ENCODE measurements at places on chromosomes 6 and 20.

- H3K36me3 ChIP-seq = no peaks in the 10 kb centered on the region
- peak; percentile 29 for DNase-seq
- H3K4me1 ChIP-seq = peaks cover 41% of the 10 kb centered on the region
- no peaks in the 10 kb centered on the region for H3K27me3 ChIP-seq
- H3K27ac ChIP-seq = no peak overlapping the region
These were observed 58.9 kb downstream of the ERMARD start for GRCh38 chr6:169810066-169810989.

DNA sequence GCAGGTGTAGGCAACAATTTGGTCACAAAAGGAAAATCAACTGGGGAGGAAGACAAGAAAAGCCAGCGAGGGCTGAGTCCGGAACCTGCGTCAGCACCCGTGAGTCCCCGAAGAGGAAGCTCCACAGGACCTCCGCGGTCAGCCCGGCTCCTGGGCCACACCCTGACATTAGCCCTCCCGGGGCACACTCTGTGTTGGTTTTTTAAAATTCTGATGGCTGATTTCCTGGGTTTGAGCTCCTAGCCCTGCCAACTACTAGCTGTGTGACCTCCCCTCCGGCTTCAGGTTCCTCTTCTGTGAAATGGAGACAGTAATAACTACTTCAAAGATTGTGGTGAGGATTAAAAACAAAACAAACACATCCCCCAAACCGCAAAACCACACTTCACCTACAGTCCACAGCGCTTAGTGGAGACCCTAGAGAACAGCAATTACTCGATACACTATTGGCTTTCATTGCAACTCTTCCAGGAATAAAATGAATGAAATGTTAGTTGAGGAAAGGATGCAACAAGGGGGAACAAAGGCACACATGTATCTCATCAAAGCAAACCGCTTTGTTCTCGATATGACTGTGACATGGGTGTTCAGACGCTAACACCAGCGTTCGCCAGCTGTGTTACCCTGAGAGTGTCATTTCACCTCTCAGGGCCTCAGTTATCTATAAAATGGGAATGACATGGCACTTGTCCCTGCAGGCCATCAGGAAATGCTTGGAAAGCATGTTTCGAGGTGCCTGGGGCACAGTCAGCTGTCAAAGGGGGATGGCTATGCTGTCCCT is 985 bp downstream of the ZBP1 start:
- H3K4me3 ChIP-seq = peak overlapping the region; percentile 71
- no peaks in the 10 kb centered on the region for H3K27me3 ChIP-seq
- peak overlapping the region; percentile 78 for H3K27ac ChIP-seq
- H3K4me1 ChIP-seq = peaks cover 80% of the 10 kb centered on the region
- DNase-seq = peak; percentile 86
- peaks cover 17% of the 10 kb centered on the region for H3K36me3 ChIP-seq

GRCh38 chr20:2658414-2659354 is 5.3 kb downstream of the IDH3B start:
- H3K4me3 ChIP-seq = no peak overlapping the region
- H3K4me1 ChIP-seq = peaks cover 32% of the 10 kb centered on the region
- no peak overlapping the region for H3K27ac ChIP-seq

GRCh38 chr6:30202366-30202765 is 10.8 kb downstream of the TRIM26 start:
- peaks cover 68% of the 10 kb centered on the region for H3K36me3 ChIP-seq
- no peak for DNase-seq
- H3K27ac ChIP-seq = no peak overlapping the region

DNA sequence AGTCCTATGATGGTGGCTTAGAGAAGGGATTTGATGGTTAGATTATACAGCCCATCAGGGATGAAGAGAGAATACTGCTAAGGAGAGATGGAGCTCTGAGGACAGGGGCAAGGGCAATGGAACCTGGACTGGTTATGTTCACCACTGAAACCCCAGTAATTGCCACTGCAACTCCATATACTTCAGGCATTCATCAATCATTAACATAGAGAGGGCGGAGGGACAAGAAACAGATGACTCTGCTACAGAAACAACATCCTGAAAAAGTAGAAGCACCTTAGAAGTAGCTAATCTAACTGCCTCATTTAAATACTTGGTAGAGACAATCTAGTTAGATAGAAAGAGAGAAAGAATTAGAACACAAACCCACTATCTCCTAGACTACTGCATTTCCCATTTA is 89.8 kb downstream of the MDN1 start:
- H3K4me3 ChIP-seq = no peak overlapping the region
- no peaks in the 10 kb centered on the region for H3K27me3 ChIP-seq
- no peak for DNase-seq
- no peaks in the 10 kb centered on the region for H3K4me1 ChIP-seq

DNA sequence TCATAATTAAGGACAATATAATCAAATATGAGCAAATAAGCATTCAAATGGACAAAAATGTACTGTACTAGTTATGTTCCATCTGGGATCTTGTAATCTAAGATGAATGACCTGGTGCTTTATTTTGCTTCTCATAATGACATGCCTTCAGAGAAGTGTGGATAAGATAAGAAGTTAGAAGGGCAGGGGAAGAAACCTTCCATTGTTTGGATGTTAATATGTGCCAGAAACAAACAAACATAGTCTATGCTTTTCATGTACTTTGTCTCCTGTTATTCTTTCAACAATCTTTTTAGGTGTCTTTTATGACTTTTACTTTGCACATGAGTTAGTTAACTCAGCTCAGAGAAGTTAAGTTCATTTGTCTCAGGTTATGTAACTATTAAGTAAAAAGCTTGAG is 511.5 kb upstream of the SOX4 start:
- H3K27me3 ChIP-seq = no peaks in the 10 kb centered on the region
- H3K36me3 ChIP-seq = no peaks in the 10 kb centered on the region
- H3K27ac ChIP-seq = no peak overlapping the region
- no peaks in the 10 kb centered on the region for H3K4me1 ChIP-seq
- no peak for DNase-seq

DNA sequence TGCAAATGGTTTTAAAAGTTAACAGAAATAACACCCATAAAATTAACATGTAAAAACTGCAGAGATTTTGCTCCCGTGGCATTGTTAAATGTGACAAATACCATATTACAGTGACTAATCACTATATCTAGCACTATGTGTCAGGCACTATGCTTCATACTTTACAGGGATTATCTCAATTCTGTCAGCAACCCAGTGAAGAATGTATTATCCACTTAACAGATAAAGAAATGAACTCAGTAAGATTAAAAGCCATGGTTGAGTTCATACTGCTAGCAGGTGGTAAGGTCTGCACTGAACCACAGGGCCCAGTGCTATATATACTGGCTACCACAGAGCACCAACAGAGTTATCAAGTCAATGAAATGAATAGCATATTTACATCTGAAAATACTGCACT is 65.4 kb downstream of the RWDD2A start:
- no peak overlapping the region for H3K27ac ChIP-seq
- DNase-seq = no peak
- H3K4me3 ChIP-seq = no peak overlapping the region
- H3K27me3 ChIP-seq = no peaks in the 10 kb centered on the region
- no peaks in the 10 kb centered on the region for H3K4me1 ChIP-seq

GRCh38 chr20:45456632-45457031 is 12.9 kb upstream of the WFDC2 start:
- no peak overlapping the region for H3K4me3 ChIP-seq
- DNase-seq = no peak
- H3K27me3 ChIP-seq = no peaks in the 10 kb centered on the region
- H3K27ac ChIP-seq = no peak overlapping the region
- no peaks in the 10 kb centered on the region for H3K4me1 ChIP-seq
- H3K36me3 ChIP-seq = no peaks in the 10 kb centered on the region

DNA sequence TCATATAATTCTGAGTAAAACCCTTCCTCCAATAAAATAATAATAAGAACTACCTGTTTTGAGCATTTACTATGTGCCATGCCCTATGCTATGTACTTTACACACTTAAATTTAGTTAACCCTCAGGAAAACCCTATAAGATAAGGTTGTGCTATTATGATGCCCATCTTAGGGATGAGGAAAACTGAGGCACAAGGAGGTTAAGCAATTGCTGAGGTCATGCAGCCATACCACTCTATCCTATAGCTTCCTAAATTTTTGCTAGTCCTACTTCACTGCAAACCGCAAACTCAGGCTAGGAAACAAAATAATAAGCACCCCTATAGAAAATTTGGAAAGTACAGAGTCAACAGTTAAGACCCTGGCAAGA is 38.9 kb upstream of the GFOD1 start:
- H3K36me3 ChIP-seq = no peaks in the 10 kb centered on the region
- no peak overlapping the region for H3K4me3 ChIP-seq
- DNase-seq = no peak
- no peaks in the 10 kb centered on the region for H3K27me3 ChIP-seq
- peaks cover 11% of the 10 kb centered on the region for H3K4me1 ChIP-seq

DNA sequence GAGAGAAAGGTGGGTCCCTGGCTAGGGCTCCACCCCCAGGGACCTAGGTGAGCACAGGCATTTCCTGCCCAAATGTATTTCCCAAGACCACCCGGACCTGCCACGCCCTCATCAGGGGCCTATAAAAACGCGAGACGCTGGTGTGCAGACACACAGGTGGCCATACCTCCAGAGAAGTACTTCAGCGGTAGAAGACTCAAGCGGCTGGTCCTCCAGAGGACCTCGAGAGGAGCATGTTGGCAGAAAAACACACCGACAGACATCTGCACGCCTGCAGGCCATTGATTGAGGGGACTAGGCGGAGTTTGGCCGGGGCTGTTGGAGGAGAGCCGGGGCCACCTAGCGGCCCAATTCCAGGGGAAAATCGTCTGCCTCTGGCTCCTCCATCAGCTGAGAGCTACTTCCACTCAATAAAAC is 695.8 kb upstream of the MMS22L start:
- no peak for DNase-seq
- no peaks in the 10 kb centered on the region for H3K4me1 ChIP-seq
- no peaks in the 10 kb centered on the region for H3K36me3 ChIP-seq
- no peak overlapping the region for H3K4me3 ChIP-seq
- H3K27me3 ChIP-seq = no peaks in the 10 kb centered on the region
- no peak overlapping the region for H3K27ac ChIP-seq

DNA sequence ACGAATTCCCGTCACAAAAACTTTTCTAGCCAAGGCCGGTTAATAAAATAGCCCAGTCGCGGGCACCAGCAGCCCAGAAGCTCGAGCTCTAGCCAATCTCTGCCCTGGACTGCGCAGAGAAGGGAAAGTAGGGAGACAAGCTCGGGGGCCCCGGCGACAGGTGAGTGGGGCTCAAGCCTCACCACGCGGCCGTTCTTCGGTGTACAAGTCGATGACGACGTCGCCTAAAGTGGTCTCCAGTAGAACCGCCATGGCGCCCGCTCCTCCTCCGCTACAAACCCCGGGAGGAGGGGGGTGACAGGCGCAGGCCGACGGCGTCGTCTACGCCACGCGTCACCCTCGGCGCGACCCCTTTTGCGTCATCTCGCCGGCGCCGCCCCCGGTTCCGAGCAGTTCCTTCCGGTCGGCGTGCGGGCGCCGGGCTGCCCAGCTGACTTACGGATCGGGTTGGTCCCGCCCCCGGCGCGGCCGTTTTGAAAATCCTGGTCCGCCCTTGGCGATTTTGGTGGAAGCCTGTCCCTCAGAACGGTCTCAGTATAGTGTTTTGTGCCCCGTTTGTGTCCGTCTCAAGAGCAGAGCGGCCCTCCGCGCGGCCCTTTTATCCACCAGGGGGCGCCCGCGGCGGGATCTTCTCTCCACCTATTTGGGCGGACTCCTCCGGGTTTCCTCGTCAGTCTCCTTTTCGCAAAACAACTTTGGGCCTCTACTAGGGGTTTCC is at the start of gene PPIL4:
Gene PPIL4, minus strand, starts transcription at position 290 of the 718 bp plus-strand sequence. Its CDS starts 38 bp downstream, at position 252.
- peak within 1 kb of the TSS; percentile 98 for H3K27ac ChIP-seq
- no peaks in the 10 kb centered on the region for H3K27me3 ChIP-seq
- H3K4me3 ChIP-seq = peak within 1 kb of the TSS; percentile 69
- DNase-seq = peak; percentile 94
- H3K36me3 ChIP-seq = peaks cover 10% of the 10 kb centered on the region

DNA sequence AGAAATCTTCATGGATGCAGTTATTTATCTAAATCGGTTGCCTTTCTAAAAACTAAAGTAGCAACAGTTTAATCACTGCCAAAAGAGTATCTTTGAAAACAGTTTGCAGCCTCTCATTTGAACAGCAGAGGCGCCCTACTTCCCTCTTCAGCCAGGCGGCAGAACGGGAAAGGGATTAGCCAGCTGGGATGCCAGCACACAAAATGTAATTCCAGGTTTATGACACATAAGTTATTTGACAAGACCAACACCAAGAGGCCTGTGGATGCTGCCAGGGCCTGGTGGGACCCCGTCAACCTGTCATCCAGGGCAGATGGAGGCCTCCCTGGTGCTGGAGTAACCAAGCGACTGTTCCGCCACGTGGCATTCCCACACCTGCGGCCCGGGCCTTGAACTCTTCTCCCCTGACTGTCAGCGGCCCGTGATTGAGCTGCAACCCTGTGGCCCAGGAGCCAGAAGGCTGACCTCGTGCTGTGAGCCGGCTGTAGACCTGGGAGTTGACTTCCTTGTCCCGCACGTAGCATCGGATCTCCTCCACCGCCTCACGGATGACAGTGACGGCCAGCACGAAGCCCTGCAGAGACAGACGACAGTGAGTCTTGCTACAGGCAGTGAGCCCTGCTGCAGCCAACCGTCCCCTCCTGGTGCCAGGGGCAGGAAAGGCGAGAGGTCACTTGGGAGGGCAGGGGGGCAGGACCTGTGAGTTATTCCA is 55.5 kb downstream of the ATP9A start:
- H3K4me3 ChIP-seq = no peak overlapping the region
- no peak overlapping the region for H3K27ac ChIP-seq
- H3K4me1 ChIP-seq = no peaks in the 10 kb centered on the region
- H3K36me3 ChIP-seq = no peaks in the 10 kb centered on the region
- no peaks in the 10 kb centered on the region for H3K27me3 ChIP-seq

- H3K4me3 ChIP-seq = no peak overlapping the region
- H3K36me3 ChIP-seq = peaks cover 74% of the 10 kb centered on the region
- no peak for DNase-seq
- no peak overlapping the region for H3K27ac ChIP-seq
- H3K4me1 ChIP-seq = peaks cover 26% of the 10 kb centered on the region
These were observed 69.6 kb upstream of the TULP1 start for GRCh38 chr6:35582315-35582714.

DNA sequence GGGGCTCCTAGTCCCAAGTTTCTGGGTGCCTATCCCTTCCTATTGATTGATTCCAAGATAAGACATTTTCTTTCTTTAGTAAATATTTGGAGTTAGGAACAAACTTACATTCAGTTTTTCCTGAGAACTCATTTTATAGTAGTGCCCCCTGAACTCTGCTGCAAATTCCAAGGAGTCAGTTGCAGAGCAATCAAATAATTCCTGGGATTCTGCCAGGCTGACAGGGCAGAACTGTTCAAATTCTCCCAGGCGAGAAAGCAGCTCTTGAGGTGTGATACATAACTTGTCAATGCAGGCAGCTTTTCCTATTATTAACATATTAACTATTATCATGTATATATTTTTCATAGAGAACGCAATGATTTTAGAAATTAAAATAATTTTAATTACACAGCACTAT is 15.9 kb upstream of the ZBTB24 start:
- no peaks in the 10 kb centered on the region for H3K27me3 ChIP-seq
- no peak for DNase-seq
- H3K27ac ChIP-seq = no peak overlapping the region
- peaks cover 9% of the 10 kb centered on the region for H3K4me1 ChIP-seq
- H3K36me3 ChIP-seq = no peaks in the 10 kb centered on the region
- H3K4me3 ChIP-seq = no peak overlapping the region
